ENCODE measurements at places on chromosomes 1 and 21.
A peak's percentile ranks its signal among the peaks of the same experiment; 100 is the strongest.

GRCh38 chr1:22038036-22038435 lies 14.5 kb upstream of the CDC42 start:
- no peak for DNase-seq

GRCh38 chr1:176783309-176783708 lies 320.3 kb downstream of the PAPPA2 start:
- no peak for DNase-seq

DNA sequence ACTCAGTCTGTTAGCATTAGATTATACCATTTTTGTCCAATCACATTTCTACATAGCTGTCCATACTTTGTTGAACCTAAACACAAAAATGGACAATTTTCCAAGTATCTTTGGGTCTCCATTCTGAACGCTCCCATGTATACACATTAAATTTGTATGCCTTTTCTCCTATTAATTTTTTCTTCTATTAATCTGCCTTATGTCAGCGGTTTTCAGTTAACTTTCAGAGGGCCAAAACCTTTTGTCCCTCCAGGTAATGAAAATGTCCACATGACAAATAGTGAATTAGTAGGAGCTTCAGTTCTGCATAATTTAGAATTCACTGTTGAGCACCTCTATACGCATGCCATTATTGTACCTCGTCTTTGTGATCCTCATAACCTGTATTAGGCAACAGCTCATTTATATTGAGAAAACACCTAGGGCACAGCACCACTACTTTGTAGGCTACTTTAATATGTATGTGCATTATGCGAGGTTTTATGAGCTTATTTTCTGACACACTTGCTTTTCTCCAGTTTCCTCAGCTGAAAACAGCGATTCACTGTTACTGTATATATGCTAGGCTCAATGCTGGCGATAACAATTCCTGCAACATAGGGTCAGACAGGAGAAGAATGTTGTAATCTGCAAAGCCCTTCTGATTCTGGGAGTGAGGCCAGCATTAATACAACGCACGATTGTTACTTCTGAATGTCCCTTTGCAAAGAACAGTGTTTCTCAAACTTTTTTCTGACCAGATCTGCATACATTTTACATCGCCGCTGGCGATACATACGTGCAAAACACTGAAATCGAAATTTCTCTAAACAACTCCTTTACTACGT lies 1.1 kb upstream of the ABCD3 start:
- DNase-seq: no peak

GRCh38 chr1:155207806-155208540 lies at the start of gene THBS3:
Gene THBS3 (minus strand): TSS chr1:155207897. CDS start chr1:155207876, 21 bp downstream.
- peak; percentile 56 for DNase-seq

DNA sequence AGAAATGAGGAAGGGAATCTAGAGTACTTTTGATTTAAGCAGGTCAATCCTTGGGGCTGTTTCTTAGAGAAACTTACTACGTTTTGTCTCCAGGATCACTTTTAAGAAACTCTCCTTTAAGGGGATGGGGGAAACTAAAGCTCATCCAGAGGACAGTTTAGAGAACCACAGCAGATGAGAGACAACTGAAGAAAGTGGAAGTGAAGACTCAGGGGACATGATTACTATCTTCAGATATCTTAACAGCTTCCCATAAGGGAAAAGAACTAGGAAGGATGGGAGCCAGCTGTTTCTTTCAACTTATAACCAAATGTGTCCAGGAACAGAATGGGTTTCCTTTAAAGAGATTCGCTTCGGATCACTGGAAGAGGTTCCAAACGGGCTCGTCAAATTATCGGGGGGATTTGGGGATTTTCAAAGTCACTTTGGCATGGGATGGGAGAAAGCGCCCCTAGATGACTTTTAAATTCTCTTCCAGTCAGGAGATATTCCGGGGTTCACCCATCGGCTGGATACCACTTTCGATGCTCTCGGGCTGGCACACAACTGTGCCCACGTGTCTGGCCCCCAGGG lies 1.2 kb downstream of the SCMH1 start:
- DNase-seq: no peak

DNA sequence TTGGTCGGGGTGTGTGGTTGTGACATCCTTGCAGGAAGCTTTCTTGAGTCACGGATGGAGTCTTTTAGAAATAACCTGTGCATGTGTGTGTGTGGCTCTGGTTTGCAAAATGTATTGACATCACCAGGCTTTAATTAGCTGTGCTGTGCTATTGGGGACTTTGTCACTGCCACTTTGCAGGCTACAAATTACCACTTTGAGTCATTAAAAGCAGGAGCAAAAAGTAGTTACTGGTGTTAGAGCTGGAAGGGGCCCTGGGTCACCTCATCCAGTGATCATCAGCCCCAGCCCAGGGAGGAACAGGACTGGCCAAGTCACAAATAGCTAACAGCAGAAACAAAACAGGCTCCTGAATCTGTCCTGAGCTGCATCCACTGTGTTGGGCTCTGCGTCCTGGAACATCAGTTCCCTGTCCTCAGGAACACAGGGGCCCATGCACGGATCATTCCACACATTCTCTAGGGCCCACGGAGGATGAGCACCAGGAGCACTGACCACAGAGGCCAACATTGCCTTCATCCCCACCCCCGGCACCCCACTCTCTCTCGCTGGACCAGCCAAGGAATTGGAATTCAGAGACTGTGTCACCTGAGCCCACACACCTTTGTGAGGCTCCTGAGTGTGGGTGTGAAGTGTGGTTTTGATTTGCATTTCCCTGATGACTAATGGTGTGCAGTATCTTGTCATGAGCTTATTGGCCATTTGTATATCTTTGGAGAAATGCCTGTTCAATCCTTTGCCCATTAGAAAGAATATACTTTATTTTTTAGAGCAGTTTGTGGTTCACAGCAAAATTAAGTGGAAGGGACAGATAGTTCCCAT lies 280.1 kb upstream of the C1orf174 start:
- DNase-seq: no peak
